ENCODE measurements at places on chromosomes 12 and 14. TPM values are rescaled to one million over a fixed set of nuclear protein-coding genes. Genes with fewer than 3 reads are reported as not detected.

C3AR1 gene
- total RNA-seq: 3.7 TPM

- DNase-seq: no peak
These were observed 73.8 kb downstream of the KIAA0586 start for GRCh38 chr14:58501214-58501816.

GRCh38 chr12:46407361-46407760 lies 34.8 kb upstream of the SLC38A2 start:
- no peak for DNase-seq

SRRM4 gene
- total RNA-seq: 0.19 TPM

- no peak for DNase-seq
These were observed 7.7 kb downstream of the TBX5 start for GRCh38 chr12:114397978-114398881.

DNA sequence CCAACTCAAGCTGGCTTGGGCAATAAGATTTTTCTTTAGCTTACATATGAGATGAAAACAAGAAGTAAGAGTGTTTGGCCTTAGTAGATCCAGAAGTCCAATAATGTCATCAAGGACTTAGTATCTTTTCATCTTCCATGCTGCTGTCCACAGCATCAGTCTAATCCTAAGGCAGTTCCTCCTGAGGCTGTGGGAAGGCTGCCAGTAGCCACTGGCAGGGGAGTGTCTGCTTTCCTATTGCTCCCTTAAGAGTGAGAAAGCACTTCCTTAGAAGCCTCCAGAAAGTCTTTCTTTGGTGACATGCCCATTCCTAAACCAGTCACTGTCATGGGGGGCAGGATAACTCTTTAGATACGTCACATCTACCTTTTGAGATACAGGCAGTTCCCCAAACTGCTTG lies 317.7 kb downstream of the BMP4 start:
- no peak for DNase-seq

DNA sequence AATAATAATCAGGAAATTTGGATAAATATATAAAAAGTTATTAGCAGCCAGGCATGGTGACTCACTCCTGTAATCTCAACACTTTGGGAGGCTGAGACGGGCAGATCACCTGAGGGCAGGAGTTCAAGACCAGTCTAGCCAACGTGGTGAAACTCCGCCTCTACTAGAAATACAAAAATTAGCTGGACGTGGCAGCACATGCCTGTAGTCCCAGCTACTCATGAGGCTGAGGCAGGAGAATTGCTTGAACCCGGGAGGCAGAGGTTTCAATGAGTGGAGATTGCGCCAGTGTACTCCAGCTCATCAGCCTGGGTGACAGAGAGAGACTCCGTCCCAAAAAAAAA lies 64.5 kb downstream of the SYT1 start:
- no peak for DNase-seq

- DNase-seq: no peak
These were observed 18.6 kb downstream of the PSMC1 start for GRCh38 chr14:90274808-90275457.

- DNase-seq: no peak
These were observed 151.5 kb upstream of the PRICKLE1 start for GRCh38 chr12:42741091-42741490.

DNA sequence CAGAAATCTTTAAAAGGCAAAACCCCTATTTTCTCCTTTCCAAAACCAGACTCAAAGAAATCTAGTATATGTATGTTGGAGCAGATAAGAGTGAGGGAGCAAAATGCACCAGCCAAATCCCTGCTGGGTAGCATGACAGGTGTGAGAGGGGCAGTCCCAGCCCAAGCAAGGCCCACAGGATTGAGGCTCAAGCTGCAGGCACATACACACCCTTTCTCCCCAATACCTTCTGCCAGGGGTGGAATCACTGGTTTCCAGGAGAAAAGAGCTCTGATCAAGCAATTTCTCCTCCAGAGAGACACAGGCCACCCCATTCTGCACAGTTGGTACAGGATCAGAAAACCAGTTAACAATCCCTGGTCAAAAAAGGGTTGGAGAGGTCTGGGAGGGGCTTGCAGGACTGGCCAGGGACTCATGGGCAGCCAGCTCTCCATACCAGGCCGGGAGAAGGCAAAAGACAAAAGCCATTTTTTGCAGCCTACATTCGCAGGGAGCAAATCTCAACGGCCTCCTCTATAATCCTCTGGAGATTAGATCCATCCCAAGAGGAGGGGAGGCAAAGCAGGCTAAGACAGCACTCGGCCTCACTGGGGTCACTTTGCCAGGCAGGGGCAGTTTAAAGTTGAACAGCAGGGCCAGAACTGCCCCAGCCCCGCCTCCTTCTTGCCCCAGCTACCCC lies 2.1 kb downstream of the KMT2D start:
- DNase-seq: no peak

DNA sequence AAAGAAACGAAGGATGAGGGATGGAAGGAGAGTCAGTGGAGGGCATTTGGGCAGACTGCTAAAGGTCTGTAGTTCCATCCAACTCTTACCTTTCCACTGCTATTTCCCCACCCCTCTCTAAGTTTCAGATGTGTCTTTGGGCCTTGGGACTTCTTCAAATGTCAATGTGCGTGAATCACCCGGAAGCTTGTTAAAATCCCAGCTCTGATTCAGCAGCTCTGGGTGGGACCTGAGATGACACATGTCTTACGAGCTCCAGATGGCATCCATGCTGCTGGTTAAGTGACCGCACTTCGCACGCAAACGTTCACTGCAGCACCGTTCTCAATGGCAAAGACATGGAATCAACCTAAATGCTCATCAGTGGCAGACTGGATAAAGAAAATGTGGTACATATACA lies 309.9 kb downstream of the VRK1 start:
- DNase-seq: no peak

DNA sequence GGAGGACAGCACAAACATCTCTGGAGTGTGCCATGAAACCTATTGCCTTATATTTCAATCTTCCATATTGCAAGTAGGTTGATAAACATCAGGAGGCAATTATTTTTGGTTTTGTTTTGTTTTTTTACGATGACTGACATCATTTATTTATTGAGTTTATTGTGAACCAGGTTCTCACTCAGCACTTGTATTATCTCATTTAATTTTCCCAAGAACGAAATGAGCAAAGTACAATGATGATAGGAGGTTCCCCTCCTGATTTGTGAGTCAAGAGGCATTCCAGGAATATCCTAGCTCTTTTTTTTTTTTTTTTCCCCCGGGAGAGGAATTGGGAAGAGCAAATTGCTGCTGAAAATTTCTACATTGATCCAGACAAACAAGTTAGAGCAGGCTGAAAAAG lies 4.7 kb downstream of the SOCS2 start:
- DNase-seq: no peak

INHBC gene
- total RNA-seq: 0.18 TPM

AKAP3 gene
- 1.4 TPM for total RNA-seq

DNA sequence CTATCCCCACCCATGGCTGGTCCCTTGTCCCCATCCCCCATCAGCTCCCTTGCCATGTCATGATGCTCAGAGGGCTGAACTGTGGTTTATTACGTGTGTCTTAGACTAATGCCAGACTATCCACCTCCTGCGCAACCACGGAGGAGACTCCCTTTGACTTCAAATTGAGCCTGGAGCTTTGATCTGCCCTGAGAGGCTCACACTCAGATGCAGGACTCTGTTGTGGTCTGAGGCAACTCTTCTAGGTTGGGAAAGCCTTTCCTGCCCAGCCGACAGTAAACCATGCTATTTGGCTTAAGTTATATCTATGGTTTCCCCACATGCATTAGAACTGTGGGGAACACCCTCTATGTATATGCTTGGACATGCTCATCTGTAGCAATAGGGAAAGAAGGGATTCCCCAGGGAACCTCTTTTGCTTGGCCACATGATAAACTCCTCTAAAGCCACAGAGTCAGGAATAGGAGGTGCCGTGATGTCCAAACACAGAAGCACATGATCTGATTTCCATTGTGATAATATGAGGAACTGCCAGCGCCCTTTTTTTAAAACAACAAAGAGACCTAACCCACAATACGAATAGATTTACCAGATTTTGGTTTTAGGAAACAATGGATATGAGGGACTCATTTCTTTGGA lies 11.1 kb upstream of the LGALS3 start:
- DNase-seq: no peak

- peak; percentile 79 for DNase-seq
These were observed at the start of gene PYM1 for GRCh38 chr12:55927588-55928502. PYM1 (minus strand) TSS chr12:55927894; CDS start chr12:55927761, 133 bp downstream.

DNA sequence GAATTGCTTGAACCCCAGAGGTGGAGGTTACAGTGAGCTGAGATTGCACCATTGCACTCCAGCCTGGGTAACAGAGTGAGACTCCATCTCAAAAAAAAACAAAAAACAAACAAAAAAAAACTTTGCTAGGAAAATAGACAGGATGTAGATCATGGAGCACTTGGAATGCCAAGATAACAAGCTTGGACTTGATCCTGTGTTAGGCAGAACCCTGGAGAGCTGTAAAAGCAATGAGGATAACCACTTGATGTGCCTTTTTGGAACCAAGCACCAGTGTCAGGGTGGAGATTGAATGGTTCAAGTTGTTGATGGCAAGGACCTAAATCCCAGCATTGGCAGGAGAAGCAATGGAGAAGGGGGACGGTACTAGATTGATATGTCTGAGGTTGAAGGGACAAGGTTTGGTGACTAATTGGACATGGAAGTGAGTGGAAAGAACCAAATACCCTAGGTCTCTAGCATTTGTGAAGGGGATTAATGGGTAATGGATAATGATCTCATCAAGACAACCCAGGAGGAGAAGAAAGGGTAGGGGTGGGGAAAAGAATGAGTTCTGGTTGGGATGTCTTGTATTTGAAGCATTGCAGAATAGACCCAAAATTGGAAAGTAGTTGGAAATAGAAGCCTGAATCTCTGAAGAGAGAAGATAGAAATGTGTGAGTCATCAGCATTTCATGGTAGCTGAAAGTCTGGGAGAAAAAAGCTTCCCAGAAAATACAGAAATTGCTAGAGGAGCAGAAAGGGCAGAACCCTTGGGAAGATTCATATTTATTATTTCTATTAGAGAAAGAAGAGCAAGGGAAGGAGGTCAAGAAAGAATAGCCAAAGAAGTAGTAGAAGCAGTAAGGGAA lies 176.7 kb downstream of the NUAK1 start:
- no peak for DNase-seq

C14orf132 gene
- 0.59 TPM for total RNA-seq

DNA sequence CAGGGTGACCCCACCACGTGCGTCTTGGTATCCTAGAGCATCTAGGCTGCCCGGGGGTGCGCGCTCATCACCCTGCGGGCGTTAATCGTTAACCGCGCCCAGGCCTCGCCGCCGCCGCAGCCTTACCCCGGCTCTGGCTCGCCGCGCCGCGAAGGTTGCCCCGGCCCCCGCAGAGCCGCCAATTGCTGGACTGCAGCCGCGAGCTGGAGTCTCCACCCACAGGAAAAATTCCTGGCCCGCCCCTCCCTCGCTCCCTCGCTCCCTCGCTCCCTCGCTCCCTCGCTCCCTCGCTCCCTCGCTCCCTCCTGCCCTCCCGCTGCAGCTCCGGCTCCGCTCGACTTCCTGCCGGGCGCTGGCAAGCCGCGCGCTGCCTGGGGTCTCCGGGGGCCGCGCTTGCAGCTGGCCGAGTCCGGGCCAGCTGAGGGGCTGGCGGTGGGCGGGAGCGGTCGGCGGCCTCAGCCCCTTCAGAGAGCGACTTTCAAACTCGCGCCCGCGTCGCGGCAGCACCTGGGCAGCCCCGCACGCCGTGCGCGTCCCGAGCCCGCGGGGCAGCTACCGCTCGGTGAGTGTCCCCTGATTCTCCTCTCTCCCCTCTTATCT lies at the start of gene PLEKHG3:
Gene PLEKHG3, plus strand, starts transcription at position 282 of the 600 bp plus-strand sequence. CDS start 23,208 bp downstream, outside the sequence.
- DNase-seq: peak; percentile 82

- no peak for DNase-seq
These were observed 33.3 kb downstream of the COCH start for GRCh38 chr14:30907659-30908057.

- no peak for DNase-seq
These were observed 357.3 kb upstream of the MIS18BP1 start for GRCh38 chr14:45610318-45610717.

- no peak for DNase-seq
These were observed 117.5 kb upstream of the EVL start for GRCh38 chr14:99947695-99948094.

DBX2 gene
- total RNA-seq: not detected

GRCh38 chr12:124915239-124916236 lies 1.1 kb upstream of the UBC start:
- DNase-seq: peak; percentile 79

ADAMTS20 gene
- total RNA-seq: not detected

- DNase-seq: peak; percentile 68
These were observed 161.7 kb downstream of the CAND1 start for GRCh38 chr12:67430708-67431335.

DNA sequence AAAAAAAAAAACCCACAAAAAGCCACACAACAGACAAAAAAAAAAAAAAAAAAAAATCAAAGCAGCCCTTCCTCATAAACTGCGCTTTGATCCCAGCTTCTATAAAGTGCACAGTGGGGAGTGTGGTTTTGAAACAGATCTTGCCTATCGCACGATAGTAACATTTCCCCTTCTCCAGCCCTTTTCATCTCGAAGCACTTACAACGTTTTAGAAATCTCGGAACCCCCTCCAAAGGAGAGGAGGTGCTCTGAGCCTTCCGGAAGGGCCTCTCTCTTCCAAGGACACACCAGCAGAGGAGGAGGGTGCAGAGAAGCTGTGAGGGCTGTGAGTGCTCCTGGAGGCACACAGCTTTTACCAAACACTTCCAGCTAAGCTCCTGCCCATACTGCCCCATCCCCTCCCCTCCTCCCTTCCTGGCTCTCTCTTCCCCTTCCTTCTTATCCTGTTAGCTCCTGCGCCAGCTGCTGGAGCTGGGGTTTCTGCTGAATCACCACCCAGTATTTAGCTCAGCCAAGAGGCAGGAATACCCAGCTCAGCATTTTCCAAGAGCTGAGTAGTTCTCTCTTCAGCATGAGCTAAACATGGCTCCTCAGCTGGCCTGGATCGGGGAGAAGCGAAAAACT lies 28.4 kb downstream of the SLC7A8 start:
- DNase-seq: peak; percentile 83

KRT2 gene
- total RNA-seq: not detected

DNA sequence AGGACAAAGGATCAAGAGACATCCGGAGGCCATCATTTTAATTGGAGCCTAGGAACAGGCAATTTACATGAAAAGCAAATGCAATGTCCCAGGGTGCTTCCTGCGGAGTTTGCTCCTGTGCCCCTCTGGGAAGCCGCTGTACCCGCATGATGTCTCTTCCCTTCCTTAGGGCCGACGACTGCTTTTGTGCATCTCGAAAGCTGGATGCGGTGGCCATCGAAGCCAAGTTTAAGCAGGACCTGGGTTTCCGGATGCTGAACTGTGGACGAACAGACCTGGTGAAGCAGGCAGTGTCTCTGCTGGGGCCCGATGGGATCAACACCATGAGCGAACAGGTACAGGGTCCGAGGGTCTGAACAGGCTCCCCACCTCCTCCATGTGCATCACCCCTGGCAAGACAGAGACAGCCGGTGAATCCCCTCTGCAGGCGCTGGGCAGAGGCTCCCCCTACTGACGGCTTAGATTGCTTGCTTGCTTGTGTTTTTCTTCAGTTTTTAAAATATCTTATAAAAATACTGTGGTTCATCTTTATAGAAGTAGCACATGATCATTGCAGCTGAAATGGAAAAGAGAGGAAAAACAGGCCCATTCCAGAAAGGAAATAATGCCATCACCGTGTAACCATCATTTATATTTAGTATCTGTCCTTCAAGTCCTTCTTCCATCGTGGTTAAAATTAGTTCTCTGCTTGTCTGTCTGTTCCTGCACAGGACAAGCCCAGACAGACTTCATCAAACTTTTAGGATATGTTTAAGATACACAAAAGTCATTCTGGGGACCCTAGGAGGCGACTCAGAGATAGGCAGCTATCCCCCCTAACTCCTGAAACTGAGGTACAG lies 75.4 kb upstream of the PWP1 start:
- no peak for DNase-seq

Measured in psoas muscle (tissue), 8 donors.